ENCODE measurements at places on chromosomes 16 and 17.

DNA sequence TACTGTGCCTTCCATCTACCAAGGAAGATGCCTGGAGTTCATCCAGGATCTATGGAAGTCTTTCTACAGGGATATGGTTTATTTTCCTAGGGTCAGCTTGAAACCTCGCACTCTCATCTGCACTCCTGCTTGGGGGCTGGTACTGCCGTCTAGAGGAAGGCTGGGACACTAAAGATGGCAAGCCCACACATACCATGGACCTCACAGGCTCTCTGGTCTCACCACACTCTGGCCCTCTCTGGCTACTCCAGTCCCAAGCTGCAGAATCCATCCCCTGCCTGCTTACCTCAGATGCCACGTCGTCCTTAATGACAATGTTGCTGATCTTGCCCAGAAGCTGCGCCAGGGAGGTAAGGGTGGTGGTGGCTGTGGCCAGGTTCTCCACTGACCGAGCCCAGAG lies 2.1 kb upstream of the UNC119 start:
- no peak for DNase-seq

GRCh38 chr16:29975811-29976511 lies 2.3 kb downstream of the TAOK2 start:
- no peak for DNase-seq

DNA sequence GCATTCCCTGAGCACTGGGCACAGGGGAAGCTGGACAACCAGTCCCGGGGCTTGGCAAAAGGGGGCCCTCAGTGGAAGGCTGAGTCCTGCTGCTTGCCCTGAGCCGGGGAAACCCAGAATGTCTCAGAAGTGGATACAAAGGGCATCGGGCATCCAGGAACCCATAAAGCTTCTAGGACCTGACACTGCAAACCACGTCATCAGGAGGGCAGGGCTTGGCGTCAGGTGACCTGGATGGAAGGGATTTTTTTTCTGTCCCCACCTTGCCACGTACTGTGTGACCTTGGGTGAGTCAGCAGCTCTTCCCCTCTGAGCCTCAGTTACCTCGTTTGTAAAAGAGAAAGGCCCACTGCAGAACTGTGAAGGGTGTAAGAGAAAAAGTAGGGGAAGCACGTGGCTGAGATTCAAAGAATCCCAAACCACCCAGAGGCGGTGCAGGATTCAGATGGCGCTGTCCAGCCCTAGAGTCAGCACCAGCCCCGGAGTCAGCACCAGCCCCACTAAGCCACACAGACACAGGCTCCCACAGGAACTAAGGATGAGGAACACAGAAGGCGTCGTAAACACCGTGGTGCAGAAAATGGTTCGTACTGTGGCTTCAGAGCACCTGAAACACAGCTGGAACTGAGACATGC lies 53.7 kb downstream of the C16orf95 start:
- no peak for DNase-seq

DNA sequence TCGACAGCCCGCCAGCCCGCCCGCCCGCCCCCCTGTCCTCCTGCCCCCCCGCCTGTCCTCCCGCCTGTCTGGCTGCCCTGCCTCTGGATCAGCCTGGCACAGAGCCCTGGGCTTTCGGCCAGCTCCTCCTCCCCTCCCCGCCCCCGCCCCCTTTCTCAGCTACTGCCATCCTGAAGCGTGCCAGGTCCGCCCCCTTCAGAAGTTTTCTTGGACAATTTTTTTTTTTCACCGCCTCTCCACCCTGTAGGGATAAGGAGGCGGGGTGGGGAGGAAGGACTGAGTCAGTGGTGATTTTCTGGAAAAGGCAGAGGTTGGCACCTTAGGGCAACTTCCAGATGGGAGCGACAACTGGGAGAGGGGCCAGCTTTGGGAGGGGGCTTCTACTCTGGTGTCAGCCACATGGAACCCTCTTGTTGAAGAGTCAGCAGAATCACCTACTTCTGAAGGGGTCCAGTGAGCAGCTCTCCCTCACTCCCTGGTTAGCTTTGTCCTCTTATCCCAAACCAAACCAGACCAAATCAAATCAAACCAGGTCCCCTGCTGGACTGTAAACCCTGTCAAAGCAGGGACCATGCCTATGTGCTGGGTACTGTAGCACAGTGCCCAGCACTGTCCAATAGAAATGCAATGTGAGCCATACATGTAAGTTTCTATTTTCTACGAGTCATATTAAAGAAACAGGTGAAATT lies 19.7 kb downstream of the IGF2BP1 start:
- DNase-seq, result no peak

DNA sequence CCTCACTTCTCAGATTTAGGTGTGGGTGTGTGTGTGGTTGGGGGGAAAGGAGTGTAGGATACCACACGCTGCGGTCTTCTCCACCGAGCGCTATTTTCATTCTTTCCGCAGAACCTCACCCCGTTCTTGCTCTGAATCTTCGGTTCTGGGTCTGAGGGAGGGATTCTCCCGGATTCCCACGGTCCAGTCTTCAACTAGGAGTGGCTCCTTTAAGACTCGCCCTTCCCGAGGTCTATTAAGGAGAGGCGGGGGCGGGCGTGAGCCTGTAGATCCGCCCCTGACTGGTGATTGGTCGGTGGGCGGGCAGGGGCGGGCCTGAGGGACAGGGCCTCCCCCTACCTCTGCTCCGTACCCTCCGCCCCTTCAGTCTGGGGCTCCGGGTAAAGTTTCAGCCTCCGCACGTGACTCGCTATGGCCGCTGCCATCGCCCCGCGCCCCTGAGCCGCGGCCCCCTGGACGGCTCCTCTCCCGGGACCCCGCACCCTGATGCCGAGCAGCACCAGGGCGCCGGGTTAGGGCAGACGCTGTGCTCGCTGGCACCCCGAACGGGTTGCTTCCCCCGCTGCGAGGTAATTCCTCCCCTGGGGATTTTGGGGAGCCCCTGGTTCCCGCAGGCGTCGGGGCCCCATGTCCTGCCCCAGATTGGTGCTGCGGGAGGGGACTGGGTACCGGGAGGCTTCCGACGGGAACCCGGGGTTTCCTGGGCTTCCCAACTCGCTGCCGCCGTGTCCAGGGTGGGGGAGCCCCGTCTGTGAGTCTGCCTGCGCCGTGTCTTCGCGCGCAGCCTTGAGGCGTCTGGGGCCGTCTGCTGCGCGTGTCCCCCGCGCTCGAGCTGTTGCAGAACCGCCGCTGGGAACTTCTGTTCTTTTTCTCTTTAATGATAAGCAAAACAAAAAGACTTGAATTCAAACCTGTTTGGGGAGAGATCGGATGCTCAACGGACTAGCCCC lies 9.2 kb downstream of the RARA start:
- DNase-seq, result peak; percentile 77

All from stimulated activated CD8-positive, alpha-beta memory T cell treated with anti-CD3 and anti-CD28 coated beads, Interleukin-4, amount 100 ng/mL, for 1 hour (primary cell).